Fibroblast of upper back skin (primary cell): ENCODE measurements at places on chromosomes 6 and 20.

- DNase-seq, result peak; percentile 78
These were observed 19.6 kb upstream of the ABT1 start for GRCh38 chr6:26576929-26577719.

GRCh38 chr6:137882225-137882961 is 15.3 kb downstream of the TNFAIP3 start:
- peak; percentile 83 for DNase-seq

- DNase-seq, result no peak
These were observed 124.1 kb downstream of the PREX1 start for GRCh38 chr20:48703511-48704219.

DNA sequence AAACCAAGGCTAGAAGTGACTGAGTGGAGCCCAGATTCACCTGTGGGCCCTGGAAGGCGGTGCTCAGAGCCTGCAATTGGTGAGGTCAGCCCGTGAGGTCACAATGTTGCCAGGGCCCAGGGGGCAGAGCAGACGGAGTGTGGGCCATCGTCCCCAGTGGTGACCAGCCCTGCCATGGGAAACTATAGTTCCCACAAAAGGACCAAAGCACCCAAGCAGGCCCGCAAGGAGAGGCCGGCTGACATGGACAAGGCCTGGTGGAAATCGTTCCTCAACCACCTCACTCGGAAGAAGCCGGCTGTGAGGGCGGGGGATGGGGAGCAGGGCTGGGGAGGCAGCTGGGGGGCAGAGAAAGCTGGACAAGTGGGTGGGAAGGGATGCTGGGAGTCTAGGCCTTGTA is at the start of gene C20orf144:
TSS of gene C20orf144 (plus strand) at position 156 of the 400 bp plus-strand sequence. CDS start at position 175, 19 bp downstream.
- no peak for DNase-seq

- no peak for DNase-seq
These were observed 112.6 kb downstream of the GPR63 start for GRCh38 chr6:96724641-96725040.

GRCh38 chr6:140857739-140858380 is 1274.9 kb upstream of the GJE1 start:
- DNase-seq, result peak; percentile 89

GRCh38 chr6:14444295-14444972 is 326.9 kb downstream of the CD83 start:
- DNase-seq, result no peak

GRCh38 chr6:53134601-53135235 is 13.9 kb downstream of the GCM1 start:
- no peak for DNase-seq

DNA sequence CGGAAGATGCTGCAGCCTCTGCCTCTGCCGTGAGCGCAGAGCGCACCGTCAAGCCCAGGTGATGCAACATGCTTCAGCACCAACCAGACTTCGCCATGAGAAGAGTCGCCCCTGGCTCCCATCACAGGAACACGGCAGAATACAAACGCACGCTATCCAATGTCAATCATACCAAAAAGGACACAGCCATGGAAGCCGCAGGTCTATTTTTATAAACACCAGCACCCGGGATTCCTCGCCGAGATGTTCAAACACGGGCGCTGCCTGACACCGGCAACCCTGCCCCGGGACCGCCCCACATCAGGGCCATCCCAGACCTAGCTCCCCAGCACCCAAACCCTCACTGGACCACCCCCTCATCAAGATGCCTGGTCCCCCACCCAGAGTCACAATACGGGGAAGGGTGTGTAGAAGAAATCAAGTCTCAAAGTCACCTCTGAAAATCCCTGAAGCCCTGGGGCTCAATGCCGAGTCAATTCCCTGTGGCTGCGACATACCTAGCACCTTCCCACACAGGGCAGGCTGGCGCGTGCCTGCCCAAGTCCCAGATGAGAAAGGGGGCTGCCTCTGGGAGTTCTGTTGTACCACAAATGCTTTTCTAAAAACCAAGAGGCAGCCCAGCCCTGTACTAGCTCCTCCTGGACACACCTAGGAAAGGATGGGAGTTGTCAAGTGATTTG is 17.9 kb downstream of the TAF4 start:
- DNase-seq, result no peak

DNA sequence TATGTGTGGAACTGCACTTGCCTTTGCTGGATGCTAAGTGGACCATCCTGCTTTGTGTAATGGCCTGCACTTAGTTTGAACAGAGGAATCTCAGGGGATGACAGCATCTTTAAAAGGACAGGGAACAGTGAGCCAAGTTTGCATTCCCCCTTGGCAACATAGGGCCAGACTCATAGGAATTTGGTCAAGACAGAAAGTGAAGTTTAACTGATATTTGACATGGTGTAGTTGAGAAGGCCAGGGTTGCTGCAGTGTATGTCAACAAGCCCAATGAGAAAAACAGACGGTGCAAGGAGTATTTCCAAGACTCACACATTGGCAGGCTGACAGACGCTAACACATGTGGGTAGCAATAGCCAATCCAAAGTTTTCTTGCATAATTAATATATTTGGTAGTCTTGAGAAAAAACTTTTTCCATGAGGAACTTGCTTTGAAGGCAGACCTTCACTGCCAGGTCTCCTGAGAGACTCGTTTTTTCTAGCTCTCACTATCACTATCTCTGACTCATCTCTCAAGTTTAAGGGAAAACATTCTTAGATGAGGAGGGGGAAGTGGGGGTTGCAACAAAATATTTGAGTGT is 213.8 kb downstream of the IBTK start:
- peak; percentile 49 for DNase-seq

DNA sequence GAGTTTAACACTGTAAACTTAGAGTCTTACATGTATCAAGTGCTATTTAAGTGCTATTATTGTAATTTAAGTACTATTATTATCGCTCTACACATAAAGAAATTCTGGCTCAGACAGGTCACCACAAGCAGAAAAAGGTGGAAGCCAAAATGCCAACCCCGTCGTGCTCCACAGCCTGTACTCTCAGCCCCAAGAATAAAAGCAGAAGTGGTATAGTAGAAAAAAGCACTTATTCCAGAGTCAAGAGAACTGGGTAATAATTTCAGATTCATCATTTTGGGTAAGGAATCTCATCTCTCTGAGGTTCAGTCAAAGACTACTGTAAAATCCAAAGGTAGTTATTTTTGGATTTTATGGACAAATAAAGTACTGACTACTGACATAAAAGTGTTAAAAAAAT is 943 bp downstream of the ZUP1 start:
- DNase-seq, result no peak

DNA sequence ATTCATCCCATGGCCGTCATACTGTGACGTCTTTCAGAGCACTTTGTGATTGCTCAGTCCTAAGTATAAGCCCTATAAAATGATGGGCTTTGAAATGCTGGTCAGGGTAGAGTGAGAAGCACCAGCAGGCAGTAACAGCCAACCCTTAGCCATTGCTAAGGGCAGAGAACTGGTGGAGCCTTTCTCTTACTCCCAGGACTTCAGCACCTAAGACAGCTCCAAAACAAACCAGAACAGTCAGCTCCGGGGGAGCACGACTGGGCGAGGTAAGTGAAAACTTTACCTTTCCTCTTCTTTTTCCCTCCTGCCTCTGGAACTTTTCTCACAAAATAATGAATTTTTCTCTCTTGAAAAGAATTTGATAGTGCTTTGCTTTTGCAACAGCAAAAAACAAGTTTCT is at the start of gene VIP:
TSS of gene VIP (plus strand) at position 104 of the 400 bp plus-strand sequence. CDS start 1,381 bp downstream, outside the sequence.
- peak; percentile 54 for DNase-seq

- no peak for DNase-seq
These were observed 5.4 kb upstream of the DUSP22 start for GRCh38 chr6:286681-287488.
